Activated T-helper 2 cell treated with anti-CD3 and anti-CD28 coated beads, Interferon-gamma antibody, Interleukin-2, Interleukin-4, amounts not matched to agents 10 μg/mL and 5 μg/mL and 100 μg/mL, durations not matched to agents 14 hours and 24 hours and 36 hours (primary cell): ENCODE measurements at places on chromosomes 1 and 21. TPM values are rescaled to one million over a fixed set of nuclear protein-coding genes. Genes with fewer than 3 reads are reported as not detected.
A peak's percentile ranks its signal among the peaks of the same experiment; 100 is the strongest.

DNA sequence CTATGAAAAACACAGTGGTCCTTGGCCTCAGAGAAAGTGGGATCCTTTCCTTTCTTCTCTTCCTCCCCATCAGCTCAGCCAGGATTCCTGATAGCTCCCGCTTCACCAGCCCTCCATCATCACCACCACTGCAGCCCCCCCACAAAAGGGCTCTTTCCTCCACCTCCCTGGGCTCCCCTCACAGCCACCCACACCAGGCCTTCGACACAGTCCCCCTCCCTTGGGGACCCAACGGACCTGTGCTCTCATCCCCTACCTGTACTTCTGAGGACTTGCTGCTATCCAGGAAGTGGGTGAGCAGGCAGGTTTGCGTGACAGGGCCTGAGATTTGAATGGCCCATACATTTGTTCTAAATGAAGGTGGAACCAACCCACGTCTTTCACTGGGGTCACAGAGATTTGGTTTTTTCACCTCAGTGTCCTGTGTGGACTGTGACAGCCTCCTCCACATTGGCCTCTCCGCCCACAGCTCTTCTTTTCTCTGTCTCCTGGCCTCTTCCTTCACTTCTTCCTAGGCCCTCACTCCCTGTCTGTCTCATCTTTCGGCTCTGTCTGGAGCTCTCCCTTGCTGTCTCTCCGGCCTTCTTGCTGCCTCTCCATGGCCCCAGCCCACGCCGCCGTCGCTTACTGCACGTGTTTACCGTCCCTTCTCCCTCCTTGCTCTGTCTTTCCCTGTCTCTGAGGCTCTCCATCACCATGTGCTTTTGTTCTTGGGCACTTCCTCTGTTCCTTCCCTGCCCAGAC, 238.6 kb downstream of the FOXD2 start:
- peaks cover 2% of the 10 kb centered on the region for H3K4me1 ChIP-seq
- H3K27ac ChIP-seq = no peak overlapping the region
- peaks cover 7% of the 10 kb centered on the region for H3K27me3 ChIP-seq
- no peak overlapping the region for H3K4me3 ChIP-seq
- no peaks in the 10 kb centered on the region for H3K36me3 ChIP-seq

DNA sequence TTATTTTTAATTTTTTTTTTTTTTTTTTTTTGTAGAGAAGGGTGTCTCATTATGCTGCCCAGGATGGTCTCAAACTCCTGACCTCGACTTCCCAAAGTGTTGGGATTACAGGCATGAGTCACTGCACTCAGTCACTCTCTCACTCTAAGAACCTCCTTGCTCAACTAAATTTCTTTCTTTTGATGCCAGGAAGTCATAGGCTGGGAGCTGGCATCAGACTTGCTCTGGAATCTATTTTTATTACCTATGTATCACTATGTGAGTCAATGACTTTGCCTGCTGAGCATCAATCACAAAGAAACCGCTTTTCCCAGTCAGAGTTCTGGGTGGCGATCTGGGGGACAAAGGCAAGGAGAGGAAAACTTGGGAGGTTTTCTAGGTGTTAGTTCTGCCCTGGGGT, 35.5 kb upstream of the PARP1 start:
- peaks cover 26% of the 10 kb centered on the region for H3K4me1 ChIP-seq
- no peak for DNase-seq
- no peaks in the 10 kb centered on the region for H3K36me3 ChIP-seq
- no peak overlapping the region for H3K4me3 ChIP-seq
- H3K27me3 ChIP-seq = peaks cover 33% of the 10 kb centered on the region

DNA sequence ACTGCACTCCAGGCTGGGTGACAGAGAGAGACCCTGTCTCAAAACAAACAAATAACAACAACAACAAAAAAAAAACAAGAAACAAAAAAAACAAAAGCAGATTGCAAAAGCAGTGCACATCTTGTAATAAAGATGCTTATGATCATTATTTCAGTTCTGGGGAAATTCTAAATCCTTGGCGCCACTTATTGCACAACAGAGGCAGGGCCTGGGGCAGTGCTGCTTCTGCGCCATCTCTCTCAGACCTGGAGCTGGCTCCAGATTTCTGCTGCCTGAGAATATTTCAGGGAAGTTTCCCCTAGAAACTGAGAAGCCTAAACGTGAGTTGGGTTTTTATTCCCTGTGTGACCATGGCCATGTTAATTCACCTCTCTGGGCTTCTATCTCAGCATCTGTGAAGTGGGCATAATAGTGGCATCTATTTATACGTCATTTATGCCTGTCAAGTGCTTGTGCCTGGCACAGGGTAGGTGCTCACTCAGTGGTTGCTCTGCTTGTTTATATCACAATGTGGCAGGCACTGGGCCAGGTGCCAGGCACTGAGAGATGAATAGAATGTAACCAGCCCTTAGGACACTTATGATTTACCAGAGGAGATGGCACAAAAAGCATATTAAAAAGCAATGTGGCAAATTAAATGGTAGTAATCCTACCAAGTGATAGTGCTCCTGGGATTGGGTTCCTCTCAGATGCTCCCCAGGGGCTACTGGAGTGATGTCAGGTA, 67.9 kb downstream of the MDM4 start:
- no peak overlapping the region for H3K4me3 ChIP-seq
- H3K4me1 ChIP-seq = peaks cover 12% of the 10 kb centered on the region
- H3K27me3 ChIP-seq = no peaks in the 10 kb centered on the region

GRCh38 chr1:182525342-182525741, 63.7 kb downstream of the RNASEL start:
- H3K4me3 ChIP-seq = no peak overlapping the region
- no peak overlapping the region for H3K27ac ChIP-seq
- peaks cover 1% of the 10 kb centered on the region for H3K27me3 ChIP-seq
- no peaks in the 10 kb centered on the region for H3K36me3 ChIP-seq
- DNase-seq = no peak

DNA sequence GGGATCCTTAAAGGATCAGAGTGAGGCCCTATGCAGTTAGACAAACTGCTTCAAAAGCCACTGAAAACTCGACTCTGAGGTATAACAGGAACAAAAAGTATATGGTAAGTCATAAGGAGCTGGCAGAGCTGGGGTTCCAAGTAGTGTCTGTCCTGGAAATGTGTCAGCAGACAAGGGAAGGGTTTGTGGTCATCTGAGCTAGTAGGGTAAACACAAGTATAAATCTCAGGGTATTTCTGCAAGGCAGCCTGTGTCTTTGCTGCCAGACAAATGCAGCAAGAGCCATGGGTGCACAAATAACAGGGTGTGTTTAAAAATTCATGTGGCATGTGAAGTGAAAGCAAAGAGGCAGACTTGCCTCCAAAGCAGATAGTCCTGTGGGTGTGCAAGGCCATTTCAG, 759.0 kb upstream of the ADAMTS5 start:
- no peaks in the 10 kb centered on the region for H3K4me1 ChIP-seq
- no peak overlapping the region for H3K4me3 ChIP-seq
- no peak overlapping the region for H3K27ac ChIP-seq
- H3K27me3 ChIP-seq = no peaks in the 10 kb centered on the region

PPP2R5A gene
- 40.4 and 42.1 TPM in 2 replicates for total RNA-seq

RIPPLY3 gene
- total RNA-seq = 0.21 TPM in 1 of 2 replicates, not detected in the other

GFI1 gene
- total RNA-seq = 93.8 and 99.4 TPM in 2 replicates

GRCh38 chr1:230246551-230246950, 179.5 kb downstream of the GALNT2 start:
- no peak overlapping the region for H3K4me3 ChIP-seq
- H3K27me3 ChIP-seq = no peaks in the 10 kb centered on the region
- H3K27ac ChIP-seq = peak overlapping the region; percentile 15
- H3K4me1 ChIP-seq = peaks cover 39% of the 10 kb centered on the region

DNA sequence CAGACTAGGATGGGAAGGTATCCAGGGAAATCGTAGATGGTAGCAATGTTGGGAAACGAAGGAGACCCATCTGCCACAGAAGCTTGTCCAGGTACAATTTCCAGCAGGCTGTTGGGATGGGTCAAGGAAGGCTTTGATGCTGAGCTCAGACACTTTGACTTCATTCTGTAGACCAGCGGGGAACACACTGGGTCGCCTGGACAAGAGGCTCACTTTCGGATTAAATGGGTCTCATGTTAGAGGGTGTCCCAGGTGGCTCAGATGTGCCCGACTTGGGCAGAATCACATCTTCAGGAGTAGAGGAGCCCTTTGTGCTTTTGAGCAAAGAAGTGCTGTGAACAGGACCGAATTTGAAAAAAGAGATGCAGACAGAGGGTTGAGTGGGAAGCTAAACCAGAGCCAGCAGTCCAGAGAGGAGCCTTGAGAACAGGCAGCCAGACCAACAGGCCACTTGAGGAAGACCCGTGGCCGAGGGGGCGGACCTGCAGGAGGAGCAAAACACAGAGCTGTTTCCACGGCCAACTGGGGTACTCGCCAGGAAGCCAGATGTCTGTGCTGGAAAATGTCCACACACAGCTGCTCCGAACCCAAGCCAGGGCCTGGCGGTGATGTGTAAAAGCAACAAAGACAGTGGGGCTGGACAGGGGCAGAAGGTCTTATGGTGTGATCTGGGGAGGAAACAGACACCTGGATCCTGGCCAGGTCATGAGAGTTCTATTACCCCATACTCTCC, 146.9 kb downstream of the AJAP1 start:
- H3K27ac ChIP-seq = no peak overlapping the region
- H3K4me3 ChIP-seq = no peak overlapping the region
- H3K27me3 ChIP-seq = no peaks in the 10 kb centered on the region
- no peaks in the 10 kb centered on the region for H3K36me3 ChIP-seq
- H3K4me1 ChIP-seq = no peaks in the 10 kb centered on the region

NBPF4 gene
- 0.43 and 0.97 TPM in 2 replicates for total RNA-seq

DNA sequence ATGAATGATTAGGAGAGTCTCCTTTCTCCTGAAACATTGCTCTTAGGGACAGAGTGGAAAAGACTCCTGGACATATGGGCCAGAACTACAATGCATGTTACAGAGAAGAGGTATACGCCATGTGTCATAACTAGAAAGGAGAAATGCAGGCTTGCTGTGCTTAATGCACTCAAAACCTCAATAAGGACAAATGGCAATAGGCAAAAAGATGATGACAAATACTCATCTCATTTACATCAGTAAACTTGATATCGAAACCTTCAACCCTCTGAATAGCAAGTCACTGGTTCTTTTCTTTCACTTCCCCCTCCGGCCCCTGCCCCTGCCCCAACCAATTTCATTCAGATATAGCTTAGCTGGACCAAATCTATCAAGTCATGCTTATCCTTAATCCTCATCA, 1.9 kb upstream of the GPR88 start:
- H3K27me3 ChIP-seq = peaks cover 61% of the 10 kb centered on the region
- no peak for DNase-seq
- H3K27ac ChIP-seq = no peak overlapping the region
- H3K36me3 ChIP-seq = no peaks in the 10 kb centered on the region

OLFML2B gene
- not detected in 2 replicates for total RNA-seq

DNA sequence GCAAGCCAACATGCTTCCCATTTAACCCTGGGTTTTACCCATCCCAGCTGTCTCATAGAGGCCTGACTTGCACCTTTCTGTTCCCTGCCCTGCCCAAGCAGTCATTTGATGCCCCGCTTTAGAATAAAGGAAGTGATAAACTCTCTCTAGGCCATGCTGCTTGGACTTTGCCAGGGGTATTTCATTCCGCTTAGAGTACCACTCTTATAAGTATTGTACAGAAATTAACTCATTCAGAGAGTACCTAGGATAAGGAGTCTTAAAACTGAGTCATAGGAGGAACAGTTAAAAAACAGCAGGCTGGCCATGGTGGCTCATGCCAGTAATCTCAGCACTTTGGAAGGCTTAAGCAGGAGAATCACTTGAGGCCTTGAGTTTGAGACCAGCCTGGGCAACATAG, 21.0 kb upstream of the LYST start:
- H3K4me1 ChIP-seq = peaks cover 45% of the 10 kb centered on the region
- peak overlapping the region; percentile 93 for H3K27ac ChIP-seq
- H3K36me3 ChIP-seq = peaks cover 3% of the 10 kb centered on the region
- H3K4me3 ChIP-seq = no peak overlapping the region

DNA sequence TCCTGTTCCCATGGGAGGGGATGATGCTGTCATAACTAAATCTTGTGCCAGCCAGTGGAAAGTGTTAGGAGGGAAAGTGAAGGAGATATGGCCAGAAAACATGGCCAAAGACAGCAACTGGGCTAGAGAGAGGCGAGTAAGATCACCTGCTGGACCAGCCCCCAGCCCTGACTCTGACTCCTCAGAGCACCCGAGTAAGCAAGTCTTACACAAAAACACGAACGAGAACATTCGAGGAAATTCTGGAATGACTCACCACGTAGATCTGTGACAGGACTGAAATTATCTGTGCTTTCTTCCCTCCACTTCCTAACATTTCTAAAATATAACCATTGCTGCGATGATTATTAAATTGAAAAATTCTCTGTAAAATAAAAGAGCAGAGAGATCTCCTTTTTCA, 9.2 kb downstream of the ZNF496 start:
- peak overlapping the region; percentile 1 for H3K4me3 ChIP-seq
- H3K4me1 ChIP-seq = peaks cover 25% of the 10 kb centered on the region
- H3K27me3 ChIP-seq = no peaks in the 10 kb centered on the region
- peak overlapping the region; percentile 73 for H3K27ac ChIP-seq
- peaks cover 51% of the 10 kb centered on the region for H3K36me3 ChIP-seq
- DNase-seq = no peak

GRCh38 chr1:39754026-39754570, 15.4 kb downstream of the PPIE start:
- no peak overlapping the region for H3K27ac ChIP-seq
- peaks cover 58% of the 10 kb centered on the region for H3K36me3 ChIP-seq
- DNase-seq = no peak
- H3K4me1 ChIP-seq = no peaks in the 10 kb centered on the region

DNA sequence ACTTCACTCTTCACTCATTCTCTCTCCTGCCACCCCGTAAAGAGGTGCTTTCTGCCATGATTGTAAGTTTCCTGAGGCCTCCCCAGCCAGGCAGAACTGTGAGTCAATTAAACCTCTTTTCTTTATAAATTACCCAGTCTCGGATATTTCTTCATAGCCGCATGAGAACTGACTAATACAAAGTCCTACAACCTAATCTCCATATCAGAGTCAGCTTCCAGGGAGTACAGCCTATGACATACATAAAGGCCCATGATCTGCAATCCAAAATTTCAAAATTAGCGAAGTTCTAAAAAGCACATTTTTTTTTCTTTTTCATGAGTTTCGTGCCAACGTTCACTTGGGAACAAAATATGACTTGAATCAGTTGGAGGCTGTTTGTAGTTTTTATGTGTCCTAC, 256.9 kb upstream of the DUSP10 start:
- no peak overlapping the region for H3K27ac ChIP-seq
- no peaks in the 10 kb centered on the region for H3K36me3 ChIP-seq
- H3K4me3 ChIP-seq = no peak overlapping the region
- H3K4me1 ChIP-seq = peaks cover 17% of the 10 kb centered on the region
- no peak for DNase-seq
- H3K27me3 ChIP-seq = peaks cover 1% of the 10 kb centered on the region
